Stimulated activated CD4-positive, alpha-beta T cell treated with anti-CD3 and anti-CD28 coated beads, Interleukin-15, amount 100 ng/mL, for 1 hour (primary cell): ENCODE measurements at places on chromosomes 6 and 20.
A peak's percentile ranks its signal among the peaks of the same experiment; 100 is the strongest.

- DNase-seq = no peak
These were observed 166.6 kb downstream of the ARID1B start for GRCh38 chr6:156943816-156944215.

- no peak for DNase-seq
These were observed 99.7 kb downstream of the TMEM170B start for GRCh38 chr6:11637266-11637665.

- DNase-seq = no peak
These were observed 35.5 kb downstream of the PSMB9 start for GRCh38 chr6:32889533-32889932.

- no peak for DNase-seq
These were observed 65.5 kb downstream of the SOBP start for GRCh38 chr6:107555449-107555848.

- no peak for DNase-seq
These were observed 161.0 kb upstream of the PRND start for GRCh38 chr20:4560667-4561066.

- DNase-seq = no peak
These were observed 124.9 kb downstream of the GRM4 start for GRCh38 chr6:34020807-34021553.

GRCh38 chr20:10609770-10610169 is 64.0 kb downstream of the JAG1 start:
- DNase-seq = no peak

DNA sequence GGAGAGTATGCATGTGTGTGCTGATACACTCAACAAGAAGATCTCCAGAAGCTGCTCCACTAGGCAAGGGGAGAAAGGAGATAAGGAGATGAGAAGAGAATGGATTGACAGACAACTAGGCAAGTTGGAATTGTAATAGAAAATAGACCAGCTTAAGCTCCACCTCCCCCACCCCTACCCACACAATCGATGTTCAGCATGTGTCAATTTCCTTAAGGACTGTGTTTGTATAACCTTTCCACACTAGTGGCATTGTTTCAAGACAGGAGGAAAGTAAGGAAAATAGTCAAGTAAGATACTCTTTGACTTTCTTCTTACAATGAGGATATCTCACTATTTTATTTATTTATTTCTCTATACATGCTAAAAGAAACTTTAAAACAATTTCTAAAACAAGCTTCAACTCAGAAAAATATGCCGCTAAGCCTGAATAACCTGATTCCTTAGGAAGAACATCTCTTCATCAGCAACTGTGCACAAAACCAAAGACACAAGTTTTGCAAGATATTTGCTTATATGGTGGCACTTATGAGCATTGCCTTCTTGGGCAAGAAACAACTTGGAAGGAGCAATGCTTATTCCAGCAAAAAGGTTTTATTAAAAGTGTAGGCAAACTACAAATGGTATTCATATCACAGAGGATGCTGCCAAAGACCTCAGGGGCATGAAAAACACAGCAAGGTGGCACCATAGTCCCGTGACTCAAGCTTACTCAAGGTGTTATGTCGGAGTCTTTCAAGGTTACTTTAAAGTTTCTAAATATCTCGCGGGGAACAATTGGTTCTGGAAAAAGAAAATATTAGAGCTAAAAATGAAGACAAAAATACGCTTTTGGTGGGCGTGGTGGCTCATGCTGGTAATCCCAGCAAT is 249.1 kb downstream of the COL12A1 start:
- DNase-seq = no peak

GRCh38 chr20:23622839-23623343 is 14.9 kb downstream of the CST3 start:
- DNase-seq = no peak

- DNase-seq = no peak
These were observed 3.4 kb upstream of the RSPO4 start for GRCh38 chr20:1005452-1006027.

DNA sequence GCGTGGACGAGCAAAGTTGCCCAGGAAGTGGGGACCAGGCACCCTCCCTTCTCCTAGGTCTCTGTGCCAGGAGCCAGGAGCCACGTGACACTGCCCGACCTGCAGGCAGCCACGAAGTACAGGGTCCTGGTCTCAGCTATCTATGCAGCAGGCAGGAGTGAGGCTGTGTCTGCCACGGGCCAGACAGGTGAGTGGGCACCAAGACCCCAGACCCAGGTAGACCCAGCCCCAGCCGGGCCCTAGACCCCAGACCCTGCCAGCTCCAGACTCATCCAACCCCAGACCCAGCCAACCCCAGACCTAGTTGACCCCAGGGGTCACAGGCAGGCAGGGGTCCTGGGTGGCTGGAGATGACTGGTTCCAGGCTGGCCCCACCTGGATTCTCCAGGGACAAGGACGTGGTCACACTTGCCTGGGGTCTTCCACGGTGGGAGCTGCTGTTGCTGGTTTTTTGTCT is 21.1 kb downstream of the COL20A1 start:
- DNase-seq = no peak

GRCh38 chr20:46775806-46776205 is 66.4 kb downstream of the SLC2A10 start:
- no peak for DNase-seq

DNA sequence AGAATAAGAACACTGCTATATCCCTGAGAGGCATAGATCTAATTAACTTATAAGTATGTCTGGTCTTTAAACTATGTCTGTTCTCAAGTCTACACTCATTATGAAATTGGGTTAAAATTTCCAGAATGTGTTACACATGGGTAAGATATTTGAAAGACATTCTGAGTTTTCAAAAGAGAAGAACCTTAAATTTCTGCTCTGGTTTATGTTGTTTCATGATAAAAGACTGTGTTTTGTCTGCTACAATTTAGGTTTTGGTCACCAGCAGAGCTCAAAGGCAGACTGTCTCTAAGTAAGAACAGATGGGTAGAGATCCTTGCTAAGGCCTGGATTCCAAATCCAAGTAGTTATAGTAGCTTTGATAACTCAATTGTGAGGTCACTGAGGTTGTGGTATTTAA is 6.0 kb downstream of the STMND1 start:
- no peak for DNase-seq

DNA sequence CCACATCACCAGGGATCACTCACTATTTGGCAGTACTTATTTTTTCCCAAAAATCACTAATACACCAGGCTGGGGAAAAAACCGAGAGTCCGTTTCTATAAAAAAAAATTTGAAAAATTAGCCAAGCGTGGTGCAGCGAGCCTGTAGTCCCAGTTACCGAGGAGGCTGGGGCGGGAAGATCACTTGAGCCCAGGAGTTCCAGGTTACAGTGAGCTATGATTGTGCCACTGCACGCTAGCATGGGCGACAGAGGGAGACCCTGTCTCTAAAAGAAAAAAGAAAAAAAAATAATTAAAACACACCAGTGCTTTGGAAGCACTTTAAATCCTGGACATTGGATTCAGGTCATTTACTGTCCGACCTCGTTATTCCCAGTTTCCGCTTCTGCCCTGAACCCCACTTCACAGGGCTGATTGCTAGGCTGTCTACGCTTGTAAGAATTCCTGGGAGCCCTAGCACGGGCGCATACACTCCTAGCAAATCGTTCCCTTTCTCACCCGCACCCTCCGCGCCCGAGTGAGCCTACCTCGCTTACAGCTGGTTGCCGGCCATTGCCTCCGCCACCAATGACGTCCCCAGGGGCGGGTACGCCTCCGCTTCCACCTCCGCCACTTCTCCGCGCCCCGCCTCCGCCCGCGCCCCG is at the start of gene TPMT:
Gene TPMT (minus strand): TSS at position 571 of the 643 bp plus-strand sequence. CDS start 5,950 bp downstream, outside the sequence.
- DNase-seq = no peak

DNA sequence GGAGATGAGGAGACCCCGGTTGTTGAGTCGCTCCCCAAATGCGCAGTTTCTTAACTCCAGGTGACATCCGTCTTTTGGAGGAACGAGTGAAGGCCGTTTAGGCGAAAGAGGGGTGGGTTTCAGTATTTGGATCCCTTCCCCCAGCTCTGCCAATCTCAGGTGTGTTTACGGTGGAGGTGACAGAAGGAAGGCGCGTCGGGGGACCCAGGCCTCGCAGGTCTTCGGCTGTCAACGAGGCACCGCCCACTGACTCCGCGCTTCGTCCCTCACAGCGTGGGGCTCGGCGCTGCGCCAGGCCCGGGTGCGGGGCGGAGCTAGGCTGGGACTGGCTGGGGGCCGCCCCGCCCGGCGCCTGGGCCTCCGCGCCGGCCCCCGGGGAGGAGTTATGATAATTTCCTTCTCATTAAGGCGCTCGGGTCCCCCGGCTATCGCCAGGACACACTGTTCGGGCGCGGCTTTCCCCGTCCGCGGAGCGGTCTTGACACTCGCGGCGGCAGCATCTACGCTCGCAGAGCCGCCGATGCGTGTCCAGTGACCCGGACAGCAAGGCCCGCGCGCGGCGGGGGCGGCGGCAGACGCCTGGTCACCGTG is at the start of gene TFAP2C:
Gene TFAP2C (plus strand): TSS at position 434 of the 591 bp plus-strand sequence. CDS start 239 bp downstream, outside the sequence.
- peak; percentile 5 for DNase-seq

GRCh38 chr6:167528239-167528638 is 203.4 kb downstream of the TTLL2 start:
- no peak for DNase-seq

DNA sequence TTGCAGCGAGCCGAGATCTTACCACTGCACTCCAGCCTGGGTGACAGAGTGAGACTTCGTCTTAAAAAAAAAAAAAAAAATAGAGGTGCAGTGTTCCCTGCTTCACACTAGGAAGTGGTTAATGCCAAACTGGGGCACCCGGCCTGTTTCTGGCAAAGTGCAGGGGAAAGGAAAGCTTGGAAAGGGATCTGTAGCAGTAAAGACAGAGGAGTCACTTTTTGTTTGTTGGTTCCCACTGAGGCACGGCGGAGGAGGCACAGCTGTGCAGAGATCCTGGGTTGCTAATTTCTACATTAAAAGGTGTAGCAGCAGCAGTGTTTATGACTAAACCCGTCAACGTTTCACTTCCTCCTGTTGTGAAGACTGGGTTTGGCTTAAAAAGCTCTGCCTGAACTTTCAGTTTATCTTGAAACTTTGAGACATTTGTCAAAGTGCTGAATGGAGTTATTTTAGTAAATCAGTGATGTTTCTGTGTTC is 125.6 kb downstream of the CARMIL1 start:
- DNase-seq = no peak

- no peak for DNase-seq
These were observed at the start of gene GJA1 for GRCh38 chr6:121435444-121436069. Gene GJA1, plus strand, starts transcription at chr6:121435646. Its CDS starts 11,202 bp downstream, at chr6:121446848.

DNA sequence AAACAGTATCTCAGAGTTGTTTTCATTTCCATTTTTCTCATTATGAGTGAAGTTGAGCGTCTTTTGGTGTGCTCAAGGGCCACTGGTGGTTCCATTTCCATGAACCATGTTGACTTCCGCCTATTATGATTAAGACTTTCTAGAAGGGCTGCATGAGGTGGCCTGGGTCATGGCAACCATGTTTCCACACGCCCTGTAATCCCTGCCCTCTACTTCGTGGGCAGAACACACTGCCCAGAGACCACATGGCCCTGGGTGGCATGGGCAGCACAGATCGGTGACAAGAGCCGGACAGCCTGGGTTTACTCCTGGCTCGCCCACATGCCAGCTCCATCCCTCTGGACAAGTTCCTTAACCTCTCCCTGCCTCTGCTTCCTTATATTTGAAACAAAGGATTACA is 14.8 kb downstream of the PRPH2 start:
- DNase-seq = no peak

GRCh38 chr6:98871057-98871456 is 36.7 kb downstream of the POU3F2 start:
- no peak for DNase-seq

DNA sequence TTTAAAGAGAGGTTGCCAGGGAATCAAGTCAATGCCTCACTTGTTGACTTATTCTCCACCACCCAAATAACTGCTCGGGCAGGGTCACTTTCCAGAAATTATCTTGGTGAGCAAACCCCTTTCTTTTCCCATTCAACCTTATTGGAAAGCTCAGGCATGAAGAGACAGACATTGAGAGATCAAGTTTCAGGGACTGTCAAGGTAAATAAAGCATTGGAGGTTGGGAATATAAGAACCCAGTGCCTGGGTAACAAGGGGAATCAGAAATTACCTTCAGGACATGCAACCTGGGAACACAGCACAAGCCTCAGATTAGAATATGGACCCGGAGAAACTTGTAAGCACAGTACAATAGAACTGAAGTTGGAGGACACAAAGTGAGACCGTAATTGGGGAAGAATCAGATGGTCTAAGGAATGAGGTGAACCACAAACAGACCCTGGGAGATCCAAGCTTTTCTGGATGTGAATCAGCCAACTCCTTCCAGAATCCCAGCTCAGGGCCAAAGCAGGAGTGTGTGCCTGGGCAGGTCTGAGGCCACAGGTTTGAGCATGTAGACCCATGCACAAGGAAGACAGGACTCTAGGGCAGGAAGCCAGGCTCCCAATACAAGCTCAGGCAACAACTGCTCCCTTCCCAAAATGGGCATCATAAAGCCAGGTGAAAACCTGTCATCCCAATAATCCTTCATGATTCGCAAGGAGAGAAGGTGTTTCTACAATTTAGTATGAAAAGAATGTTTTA is 512.8 kb downstream of the MAFB start:
- no peak for DNase-seq

DNA sequence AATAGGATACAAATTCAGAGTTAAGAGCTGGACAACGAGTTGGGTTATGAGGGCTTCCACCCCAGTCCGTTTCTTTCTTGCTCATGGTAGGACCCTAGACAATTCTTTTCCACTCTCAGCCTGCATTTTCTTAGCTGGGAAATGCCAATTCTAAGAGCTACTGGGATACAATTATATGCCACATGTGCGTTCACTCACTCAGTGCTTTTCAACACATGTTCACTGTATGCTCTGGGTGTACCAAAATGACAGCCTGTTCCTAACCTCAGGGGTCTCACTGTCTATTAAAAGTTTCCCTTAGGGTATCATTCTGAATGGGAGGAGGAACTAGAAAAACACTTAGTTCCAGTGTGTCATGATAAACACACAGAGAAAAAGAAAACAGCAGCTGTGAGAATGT is 505 bp upstream of the DEFB115 start:
- DNase-seq = no peak

- no peak for DNase-seq
These were observed 50.9 kb downstream of the NUDT3 start for GRCh38 chr6:34341481-34341971.

- DNase-seq = no peak
These were observed 89.2 kb upstream of the RNF217 start for GRCh38 chr6:124873066-124873410.

DNA sequence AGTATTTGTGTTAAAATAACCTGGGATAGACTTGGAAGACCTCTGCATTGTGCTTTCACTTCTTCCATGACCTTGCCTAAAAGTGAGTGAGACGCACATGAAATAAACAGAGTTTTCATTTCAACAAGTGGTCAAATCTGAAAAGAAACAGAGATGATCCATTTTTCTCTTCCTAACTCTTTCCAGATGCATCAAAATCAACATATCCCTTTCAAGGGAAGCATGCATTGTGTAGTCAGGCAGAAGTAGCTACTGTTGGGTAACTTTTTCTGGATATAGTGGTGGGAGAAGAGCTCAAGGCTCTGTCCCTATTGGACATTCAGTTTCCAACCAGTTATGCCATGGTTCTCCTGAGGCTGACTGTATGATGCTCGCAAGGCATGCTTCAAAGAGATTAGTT is 233.0 kb upstream of the JAG1 start:
- no peak for DNase-seq

GRCh38 chr6:37717836-37718251 is 20.2 kb upstream of the MDGA1 start:
- no peak for DNase-seq

- no peak for DNase-seq
These were observed 20.5 kb downstream of the DNAJC5 start for GRCh38 chr20:63915471-63915870.
